ENCODE measurements at places on chromosomes 1 and 21.
A peak's percentile ranks its signal among the peaks of the same experiment; 100 is the strongest.

GRCh38 chr1:205229399-205229871 lies 1.7 kb downstream of the TMCC2 start:
- peak; percentile 66 for DNase-seq

DNA sequence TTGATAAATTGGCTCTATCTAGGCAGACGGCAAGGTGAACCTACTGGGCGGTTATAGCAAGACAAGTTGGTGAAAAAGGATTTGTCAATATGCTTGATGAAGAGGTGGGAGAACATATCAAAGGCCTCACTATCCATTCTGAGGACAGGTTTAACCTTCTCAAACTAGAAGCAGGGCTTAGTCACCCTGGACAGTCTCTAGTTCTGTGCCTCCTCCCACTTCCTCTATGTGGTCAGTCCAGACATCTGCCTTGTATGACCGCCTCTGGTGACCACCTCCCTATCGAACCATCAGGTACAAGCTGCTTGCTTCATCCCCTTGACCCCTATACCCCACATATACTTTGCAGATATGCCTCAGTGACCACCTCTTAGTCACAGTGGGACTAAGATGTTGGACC lies 2.3 kb upstream of the SCYL3 start:
- DNase-seq = no peak

- no peak for DNase-seq
These were observed 8.5 kb upstream of the S100B start for GRCh38 chr21:46613391-46613790.

- DNase-seq = no peak
These were observed 87.9 kb downstream of the ARHGEF10L start for GRCh38 chr1:17627239-17628052.

DNA sequence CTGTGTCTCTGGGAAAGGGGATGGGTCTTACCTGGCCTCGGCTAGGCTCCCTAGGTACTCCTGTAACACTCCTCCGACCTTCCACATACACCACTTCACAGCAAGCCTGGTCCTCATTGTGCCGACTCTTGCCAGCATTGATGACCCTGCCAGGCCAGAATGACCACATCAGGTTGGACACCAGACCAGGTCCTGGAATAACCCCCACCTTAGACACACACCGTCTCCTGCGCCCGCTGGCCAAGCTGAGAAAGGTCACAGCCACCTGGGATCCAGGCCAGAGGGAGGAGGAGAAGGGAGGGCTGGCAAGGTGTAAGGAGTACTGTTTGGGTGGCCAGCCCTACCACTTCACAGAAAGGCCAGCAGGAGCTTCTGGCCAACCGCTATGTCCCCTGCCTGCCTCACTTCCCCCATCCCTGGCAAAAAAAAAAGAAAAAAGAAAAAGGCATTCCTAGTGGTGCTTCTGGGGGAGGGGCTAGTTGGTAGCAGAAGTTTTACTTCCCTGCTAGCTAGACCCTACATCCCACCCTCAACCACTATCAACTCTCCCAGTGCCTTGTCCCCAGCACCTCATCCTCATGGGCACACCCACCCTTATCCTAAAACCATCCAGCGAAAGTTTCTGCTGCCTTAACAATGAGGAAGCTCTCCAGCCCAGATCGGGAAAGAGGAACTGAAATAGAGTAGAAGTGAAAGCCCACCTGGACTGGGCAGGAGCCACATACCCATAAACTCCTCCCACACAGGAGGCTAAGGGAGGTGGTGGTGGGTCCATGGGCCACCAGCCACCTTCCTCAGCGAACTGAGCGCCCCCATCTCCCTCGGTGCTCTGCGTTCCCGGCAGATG lies 1.4 kb downstream of the PPM1J start:
- DNase-seq = no peak

- no peak for DNase-seq
These were observed 8.9 kb downstream of the GABRD start for GRCh38 chr1:2027961-2028583.

DNA sequence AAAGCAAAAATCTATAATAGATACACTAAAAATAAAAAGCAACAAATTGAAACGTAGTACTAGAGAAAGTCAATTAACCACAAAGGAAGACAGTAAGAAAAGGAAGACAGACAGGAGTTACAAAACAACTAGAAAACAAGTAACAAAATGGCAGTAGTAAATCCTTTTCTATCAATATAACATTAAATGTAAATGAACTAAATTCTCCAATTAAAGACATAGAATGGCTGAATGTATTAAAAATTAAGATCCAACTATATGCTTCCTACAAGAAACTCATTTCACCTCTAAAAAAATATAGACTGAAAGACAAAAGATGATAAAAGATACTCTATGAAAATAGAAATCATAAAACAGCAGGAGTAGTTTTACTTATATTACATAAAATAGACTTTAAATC lies 79.1 kb downstream of the CTH start:
- DNase-seq = no peak

- peak; percentile 63 for DNase-seq
These were observed at the start of gene RIMKLA for GRCh38 chr1:42380586-42381279. TSS of gene RIMKLA (plus strand) at chr1:42380792. CDS start at chr1:42380935, 143 bp downstream.

DNA sequence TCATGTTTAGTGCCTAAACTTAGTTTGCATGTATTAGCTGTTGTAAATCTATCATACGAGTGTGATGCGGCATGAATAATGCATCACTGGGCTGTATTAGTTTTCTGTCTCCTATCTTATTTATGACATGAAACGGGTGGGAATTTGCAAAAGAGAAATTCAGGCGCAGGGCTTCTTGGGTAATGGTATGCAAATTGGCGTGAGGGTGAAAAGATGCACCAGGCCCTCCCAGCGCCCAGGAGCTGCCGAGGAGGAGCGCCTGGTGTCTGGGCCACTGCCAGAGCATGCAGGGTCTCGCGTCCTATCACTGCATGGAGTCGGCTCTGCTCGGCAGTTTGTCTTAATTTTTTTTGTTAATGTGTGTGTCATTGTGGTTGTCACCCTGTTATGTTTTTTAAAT lies 82.9 kb upstream of the ACTL8 start:
- no peak for DNase-seq

DNA sequence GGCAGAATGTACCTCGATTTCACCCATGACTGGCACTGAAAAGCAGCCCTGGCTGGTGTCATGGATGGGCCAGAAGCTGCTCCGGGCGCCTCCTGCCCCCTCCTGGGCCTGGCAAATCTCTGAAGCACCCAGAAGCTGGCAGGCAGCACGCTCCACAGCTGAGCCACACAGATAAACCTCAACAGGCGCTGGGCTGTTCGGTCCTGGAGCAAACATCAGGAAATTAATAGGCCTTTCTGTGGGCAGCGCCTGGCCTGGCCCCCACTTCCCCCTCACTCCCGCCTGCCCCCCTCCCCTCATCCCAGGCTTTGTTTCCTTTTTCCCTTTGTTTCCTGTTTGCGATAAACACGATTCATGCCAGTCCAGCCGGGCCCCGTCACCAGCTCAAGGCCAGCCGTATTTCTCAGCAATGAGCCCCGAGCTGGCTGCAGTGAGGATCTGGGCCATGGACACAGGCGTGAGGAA lies 20.1 kb upstream of the DISP3 start:
- DNase-seq = no peak

- DNase-seq = no peak
These were observed 111.4 kb upstream of the ZNF644 start for GRCh38 chr1:91133248-91133647.

GRCh38 chr1:27666791-27667254 lies 5.2 kb downstream of the IFI6 start:
- no peak for DNase-seq

DNA sequence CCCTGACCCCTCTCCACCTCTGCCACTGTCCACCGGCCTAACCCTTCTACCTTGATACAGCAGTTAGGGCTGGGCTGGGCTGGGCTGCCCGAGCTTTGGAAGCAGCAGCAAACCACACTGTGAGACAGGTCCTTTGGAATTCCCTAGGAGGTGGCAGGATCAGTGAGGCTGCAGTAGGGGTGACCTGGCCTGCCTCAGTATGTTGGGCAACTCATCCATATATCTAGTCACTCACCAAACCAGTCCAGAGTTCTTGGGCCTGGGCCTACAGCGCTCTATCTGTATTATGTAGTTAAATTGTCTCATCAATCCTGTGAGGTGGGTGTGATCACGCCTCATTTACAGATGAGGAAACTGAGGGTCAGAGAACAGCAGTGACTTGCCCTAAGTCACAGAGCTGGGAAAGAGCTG lies 13.3 kb upstream of the SYNC start:
- DNase-seq = no peak

- DNase-seq = no peak
These were observed 32.4 kb upstream of the CAMSAP2 start for GRCh38 chr1:200706111-200706814.

- DNase-seq = no peak
These were observed 10.8 kb downstream of the OSBPL9 start for GRCh38 chr1:51627672-51628071.

GRCh38 chr1:46613661-46614603 lies 2.7 kb downstream of the MOB3C start:
- DNase-seq = peak; percentile 29

- no peak for DNase-seq
These were observed 318.6 kb upstream of the ADGRL4 start for GRCh38 chr1:79325126-79325525.

DNA sequence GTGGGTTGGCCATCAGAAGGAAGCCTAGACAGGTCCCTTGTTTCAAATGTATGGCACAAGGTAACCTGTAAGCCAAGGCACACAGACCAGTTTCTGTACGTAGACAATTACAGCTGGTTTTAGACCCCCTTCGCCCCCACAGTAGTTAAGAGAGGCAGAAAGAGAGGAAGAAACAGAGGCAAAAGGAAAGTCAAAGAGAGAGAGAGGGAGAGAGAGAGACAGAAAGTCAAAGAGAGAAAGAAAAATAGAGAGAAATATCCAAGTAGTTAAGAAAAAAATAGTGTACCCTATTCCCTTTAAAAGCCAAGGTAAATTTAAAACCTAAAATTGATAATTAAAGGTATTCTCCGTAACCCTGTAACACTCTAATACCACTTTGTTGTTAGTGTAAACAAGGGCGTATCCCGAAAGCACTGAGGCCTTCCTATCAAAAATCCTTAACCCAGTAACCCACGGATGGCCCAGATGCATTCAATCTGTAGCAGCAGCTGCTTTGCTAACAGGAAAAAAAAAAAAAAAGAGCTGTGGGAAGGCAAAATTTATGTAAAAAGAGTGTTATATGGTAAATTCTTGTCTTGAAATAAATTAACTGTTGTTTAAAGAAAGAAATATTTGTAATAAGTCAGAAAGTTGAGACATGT lies 49.4 kb downstream of the ADCY10 start:
- DNase-seq = no peak

DNA sequence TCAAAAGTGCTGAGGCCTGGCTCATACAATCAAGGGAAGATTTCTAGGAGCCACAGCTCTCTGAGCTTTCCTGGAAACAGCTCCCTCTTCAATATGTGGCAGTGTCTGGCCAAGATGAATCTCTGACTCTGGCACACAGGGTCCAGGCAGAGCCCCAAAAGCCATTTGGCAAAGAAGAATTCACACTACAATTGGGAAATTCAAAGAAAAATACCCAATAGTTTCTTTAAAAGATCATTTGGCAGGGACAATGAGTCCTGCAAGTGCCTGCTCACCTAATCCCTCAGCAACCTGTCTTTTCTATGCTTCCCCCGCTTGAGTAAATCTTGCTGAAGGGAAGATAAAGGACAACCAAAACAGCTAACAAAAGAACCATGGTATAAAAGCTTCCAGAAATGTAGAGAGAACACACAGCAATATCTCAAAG lies 124.6 kb downstream of the TGFBR3 start:
- DNase-seq = no peak

DNA sequence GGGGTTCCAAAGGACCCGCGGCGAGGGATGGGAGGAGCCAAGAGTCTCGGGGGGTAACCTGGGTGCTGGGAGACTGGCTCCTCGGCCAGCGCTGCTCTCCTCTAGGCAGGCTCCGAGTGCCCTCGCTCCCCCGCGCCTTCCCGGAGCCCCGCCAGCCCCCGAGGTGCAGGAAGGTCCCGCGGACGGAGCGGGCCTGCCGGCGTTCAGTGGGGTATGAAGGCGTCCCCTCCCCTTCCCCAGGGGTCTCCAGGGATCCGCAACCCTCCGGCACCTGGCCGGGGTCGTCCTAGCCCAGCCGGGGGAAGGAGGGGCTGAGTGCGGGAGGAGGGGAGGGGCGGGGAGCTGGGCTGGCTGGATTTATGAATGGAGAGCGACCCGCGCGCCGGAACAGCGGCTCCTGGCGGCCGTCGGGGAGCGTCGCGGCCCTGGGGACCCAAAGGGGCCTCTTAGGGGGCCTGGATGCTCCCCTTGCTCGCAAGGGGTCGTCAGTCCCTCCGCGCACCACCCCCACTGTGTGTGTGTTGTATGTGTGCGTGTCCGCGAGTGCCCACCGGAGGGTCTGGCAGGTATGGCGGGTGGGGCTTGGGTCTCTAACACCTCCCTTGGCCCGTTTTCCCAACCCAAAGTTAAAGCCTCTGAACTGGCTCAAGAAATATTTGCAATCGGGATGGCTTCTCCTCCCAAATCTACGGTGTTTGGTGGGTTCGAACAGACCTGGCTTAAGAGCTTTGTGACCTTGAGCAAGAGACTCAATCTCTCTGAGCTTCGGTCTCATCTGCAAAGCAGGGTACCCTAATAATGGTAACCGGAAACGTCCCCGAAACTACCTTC lies 642 bp downstream of the HCRTR1 start:
- no peak for DNase-seq

DNA sequence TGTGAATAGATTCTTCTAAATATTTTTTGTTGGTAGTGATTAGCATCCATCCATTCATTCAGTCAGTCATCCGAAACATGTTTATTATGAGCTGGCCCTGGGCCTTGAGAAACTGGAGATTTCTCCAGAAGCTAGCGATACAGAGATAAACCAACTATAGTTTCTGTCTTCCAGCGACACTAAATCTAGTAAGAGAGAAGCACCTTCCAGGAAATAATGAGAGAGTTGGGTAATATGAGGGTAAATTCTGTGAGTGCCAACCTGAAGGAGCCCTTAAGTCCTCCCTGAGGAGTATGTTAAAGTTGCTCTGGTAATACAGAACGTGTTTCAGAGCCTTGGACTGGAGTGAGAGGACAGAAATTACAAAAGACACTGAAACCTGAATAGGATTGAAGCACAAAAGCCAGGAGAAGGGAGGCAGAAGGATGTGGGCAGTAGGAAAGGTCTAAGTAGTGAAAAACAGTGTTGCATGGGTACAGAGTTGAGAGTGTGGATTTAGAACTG lies 59.8 kb downstream of the RBM11 start:
- DNase-seq = no peak

DNA sequence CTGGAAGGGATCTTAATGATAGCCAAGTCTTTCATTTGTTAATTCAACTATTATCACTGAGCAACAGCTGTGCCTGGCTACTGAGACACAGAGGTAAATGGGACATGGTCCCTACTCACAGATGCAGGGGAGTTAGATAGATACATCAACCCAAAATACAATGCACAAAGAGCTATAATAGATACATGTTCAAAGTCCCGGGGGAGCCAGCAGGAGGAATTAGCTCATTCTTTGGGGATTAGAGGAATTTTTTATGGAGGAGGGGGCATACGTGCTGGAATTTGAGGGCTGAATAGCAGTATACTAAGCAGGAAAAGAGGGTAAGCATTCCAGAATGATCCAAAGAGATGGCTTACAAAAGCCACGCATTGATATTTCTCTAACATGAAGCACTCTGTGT lies 34.6 kb downstream of the C8B start:
- DNase-seq = no peak

Data from T-helper 2 cell treated with Interferon-gamma antibody and Interleukin-4, amounts not matched to agents 5 μg/mL and 100 μg/mL, for 36 hours (primary cell).